ENCODE measurements at places on chromosomes 16 and 17. TPM values are rescaled to one million over a fixed set of nuclear protein-coding genes. Genes with fewer than 3 reads are reported as not detected.

DNA sequence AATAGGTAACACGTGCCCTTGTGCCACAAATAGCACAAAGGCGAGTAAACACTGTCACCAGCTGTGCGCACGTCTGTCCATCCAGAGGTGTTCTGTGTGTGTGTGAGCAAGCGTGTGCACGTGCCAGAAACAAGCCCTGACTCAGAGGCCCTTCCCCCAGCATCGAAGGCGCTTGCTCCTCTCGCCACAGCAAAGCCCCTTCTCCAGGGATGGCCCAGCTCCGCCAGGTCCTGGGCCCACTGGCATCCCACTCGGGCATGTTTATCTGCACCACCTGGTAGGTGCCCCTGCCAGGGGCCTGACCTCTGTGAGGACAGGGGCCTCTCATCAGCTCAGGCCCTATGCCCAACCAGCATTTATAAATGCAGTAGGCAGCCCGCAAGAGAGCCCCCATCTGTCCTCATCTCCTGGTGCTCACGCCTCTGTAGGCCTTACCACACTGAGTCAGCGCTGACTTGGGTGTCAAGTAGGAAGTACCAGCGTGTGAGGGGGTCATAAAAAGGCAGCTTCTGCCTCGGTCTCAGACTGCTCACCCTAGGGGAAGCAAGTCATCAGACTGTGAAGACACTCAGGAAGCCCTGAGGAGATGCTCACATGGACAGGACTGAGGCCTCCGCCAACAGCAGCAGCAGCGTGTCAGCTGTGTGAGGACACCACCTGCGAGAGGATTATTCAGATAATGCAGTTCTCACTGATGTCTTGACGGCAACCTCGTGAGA lies 10.8 kb downstream of the TMEM235 start:
- no peak for DNase-seq
- H3K27me3 ChIP-seq = no peaks in the 10 kb centered on the region
- H3K36me3 ChIP-seq = peaks cover 2% of the 10 kb centered on the region
- no peak overlapping the region for H3K27ac ChIP-seq
- no peak overlapping the region for H3K4me3 ChIP-seq
- H3K4me1 ChIP-seq = no peaks in the 10 kb centered on the region

- no peak for DNase-seq
- peaks cover 9% of the 10 kb centered on the region for H3K27me3 ChIP-seq
- H3K36me3 ChIP-seq = no peaks in the 10 kb centered on the region
- no peak overlapping the region for H3K4me3 ChIP-seq
These were observed 45.2 kb downstream of the TBC1D26 start for GRCh38 chr17:15777297-15777696.

GRCh38 chr17:17402558-17402957 lies 74.2 kb upstream of the MED9 start:
- no peaks in the 10 kb centered on the region for H3K36me3 ChIP-seq
- peaks cover 16% of the 10 kb centered on the region for H3K4me1 ChIP-seq
- H3K27ac ChIP-seq = no peak overlapping the region
- no peak for DNase-seq
- H3K4me3 ChIP-seq = no peak overlapping the region

GRCh38 chr17:48583708-48584222 lies 5.6 kb upstream of the HOXB4 start:
- peaks cover 93% of the 10 kb centered on the region for H3K4me1 ChIP-seq
- peak overlapping the region; percentile 19 for H3K4me3 ChIP-seq
- DNase-seq = no peak

STAT5B gene
- total RNA-seq = 191 TPM

NPIPB2 gene
- total RNA-seq = 15.0 TPM
